ENCODE measurements at places on chromosomes 2 and 18.
A peak's percentile ranks its signal among the peaks of the same experiment; 100 is the strongest.

GRCh38 chr2:54855434-54855833 lies 132.0 kb downstream of the EML6 start:
- H3K4me3 ChIP-seq: no peak overlapping the region
- H3K27me3 ChIP-seq: peaks cover 3% of the 10 kb centered on the region
- H3K27ac ChIP-seq: no peak overlapping the region
- no peaks in the 10 kb centered on the region for H3K4me1 ChIP-seq

DNA sequence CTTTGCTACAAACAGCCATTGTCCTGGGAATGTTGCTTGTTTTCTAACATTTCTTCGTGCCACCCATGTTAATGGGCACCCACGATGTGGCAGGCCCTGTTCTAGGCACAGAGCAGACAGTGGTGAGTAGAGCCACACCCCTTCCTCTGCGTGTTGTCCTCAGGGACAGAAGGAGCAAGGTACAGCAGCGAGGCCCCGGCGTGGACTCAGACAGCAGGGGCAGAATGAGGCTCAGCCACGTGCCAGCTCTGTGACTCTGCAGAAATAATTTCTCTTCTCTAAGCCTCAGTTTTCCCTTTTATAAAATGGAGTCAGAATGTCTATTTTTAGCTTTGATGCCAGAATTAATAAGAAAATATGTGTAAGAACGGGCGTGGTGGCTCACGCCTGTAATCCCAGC lies 401.7 kb downstream of the TSN start:
- H3K4me3 ChIP-seq: no peak overlapping the region
- no peaks in the 10 kb centered on the region for H3K27me3 ChIP-seq
- no peak overlapping the region for H3K27ac ChIP-seq
- H3K36me3 ChIP-seq: no peaks in the 10 kb centered on the region
- DNase-seq: no peak

- no peak overlapping the region for H3K27ac ChIP-seq
- H3K4me3 ChIP-seq: no peak overlapping the region
- H3K27me3 ChIP-seq: peaks cover 5% of the 10 kb centered on the region
- no peaks in the 10 kb centered on the region for H3K36me3 ChIP-seq
- DNase-seq: no peak
Measured at GRCh38 chr2:149129433-149129832, 90.9 kb downstream of the LYPD6B start.

- no peaks in the 10 kb centered on the region for H3K36me3 ChIP-seq
- H3K27ac ChIP-seq: no peak overlapping the region
- no peaks in the 10 kb centered on the region for H3K27me3 ChIP-seq
- no peak overlapping the region for H3K4me3 ChIP-seq
- H3K4me1 ChIP-seq: no peaks in the 10 kb centered on the region
Measured at GRCh38 chr18:27794181-27794926, 382.6 kb downstream of the CDH2 start.

GRCh38 chr2:238320648-238321281 lies 447 bp downstream of the TRAF3IP1 start:
- no peak overlapping the region for H3K27ac ChIP-seq
- H3K4me3 ChIP-seq: peak overlapping the region; percentile 75
- peaks cover 19% of the 10 kb centered on the region for H3K4me1 ChIP-seq

GRCh38 chr2:118774458-118775133 lies 72.9 kb downstream of the EN1 start:
- H3K36me3 ChIP-seq: no peaks in the 10 kb centered on the region
- H3K27ac ChIP-seq: no peak overlapping the region
- DNase-seq: peak; percentile 25
- peaks cover 3% of the 10 kb centered on the region for H3K4me1 ChIP-seq
- H3K4me3 ChIP-seq: no peak overlapping the region
